ENCODE measurements at places on chromosomes 7 and 10. TPM values are rescaled to one million over a fixed set of nuclear protein-coding genes. Genes with fewer than 3 reads are reported as not detected.

DNA sequence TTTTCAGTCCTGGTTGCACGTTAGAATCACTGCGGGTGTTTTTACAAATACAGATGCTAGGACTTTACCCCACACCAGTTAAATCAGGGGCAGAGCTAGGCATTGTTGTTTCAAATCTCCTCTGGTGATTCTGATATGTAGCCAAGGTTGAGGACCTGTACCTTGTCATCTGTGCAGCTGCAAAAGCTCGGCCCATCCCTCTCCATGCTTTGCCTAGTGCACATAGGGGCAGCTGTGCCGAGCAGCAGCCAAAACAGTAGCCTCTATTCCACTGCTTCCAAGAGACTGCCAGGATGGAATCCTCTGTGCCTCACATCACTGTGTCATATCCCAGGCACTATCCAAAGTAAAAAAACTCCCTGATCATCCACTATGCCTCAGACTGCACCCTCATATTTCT lies 181.3 kb downstream of the CDK14 start:
- DNase-seq, result no peak
- H3K4me1 ChIP-seq, result no peaks in the 10 kb centered on the region
- no peak overlapping the region for H3K27ac ChIP-seq
- no peak overlapping the region for H3K4me3 ChIP-seq

GRCh38 chr10:49324711-49325110 lies 25.7 kb downstream of the C10orf71 start:
- no peak overlapping the region for H3K4me3 ChIP-seq
- DNase-seq, result no peak
- peaks cover 2% of the 10 kb centered on the region for H3K27me3 ChIP-seq
- no peaks in the 10 kb centered on the region for H3K36me3 ChIP-seq
- H3K4me1 ChIP-seq, result no peaks in the 10 kb centered on the region
- H3K27ac ChIP-seq, result no peak overlapping the region

DNA sequence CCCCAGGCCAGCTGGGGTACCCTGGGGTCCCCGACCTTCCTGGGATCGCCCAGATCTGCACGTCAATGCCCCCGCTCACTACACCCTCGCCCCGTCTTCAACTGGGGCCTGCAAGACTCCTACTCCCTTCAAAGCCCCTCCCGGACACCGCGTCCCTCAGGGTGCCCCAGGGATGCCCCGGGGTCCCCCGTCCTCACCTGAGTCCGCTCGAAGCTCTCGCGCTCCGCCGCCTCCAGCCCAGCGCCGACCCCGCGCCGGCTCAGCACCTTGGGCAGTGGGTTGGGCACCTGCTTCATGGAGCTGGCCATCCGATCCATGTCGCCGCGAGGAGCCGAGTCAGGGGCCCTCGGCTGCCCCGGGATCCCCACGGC lies at the start of gene HIP1:
TSS of gene HIP1 (minus strand) at position 338 of the 371 bp plus-strand sequence. CDS start at position 317, 21 bp downstream.
- peaks cover 17% of the 10 kb centered on the region for H3K4me1 ChIP-seq
- H3K36me3 ChIP-seq, result peaks cover 2% of the 10 kb centered on the region
- H3K4me3 ChIP-seq, result peak within 1 kb of the TSS; percentile 91
- peaks cover 11% of the 10 kb centered on the region for H3K27me3 ChIP-seq
- DNase-seq, result no peak
- peak within 1 kb of the TSS; percentile 94 for H3K27ac ChIP-seq

HOXA7 gene
- total RNA-seq, result not detected

PNLIP gene
- total RNA-seq, result not detected

DNA sequence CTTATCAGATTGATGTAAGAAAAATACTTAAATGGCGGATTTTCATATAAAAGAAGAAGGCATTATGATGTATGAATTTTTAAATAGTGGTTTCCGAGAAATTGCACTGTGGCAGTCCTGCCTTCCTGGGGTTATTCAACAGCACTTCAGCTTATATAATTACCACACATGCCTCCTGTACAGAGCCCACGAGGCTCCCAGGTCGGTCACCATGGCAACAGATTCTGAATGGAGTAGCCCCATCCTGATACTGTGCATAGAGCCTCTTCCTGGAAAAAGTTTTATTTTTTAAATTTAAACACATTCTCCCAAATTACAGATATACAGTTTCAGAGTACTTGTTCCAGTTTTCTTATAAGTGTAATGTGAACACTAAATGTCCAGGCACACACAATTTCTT lies 15.9 kb upstream of the ASB4 start:
- no peak for DNase-seq
- H3K4me1 ChIP-seq, result peaks cover 9% of the 10 kb centered on the region
- H3K27ac ChIP-seq, result no peak overlapping the region
- H3K36me3 ChIP-seq, result no peaks in the 10 kb centered on the region

- H3K4me1 ChIP-seq, result peaks cover 16% of the 10 kb centered on the region
- H3K36me3 ChIP-seq, result no peaks in the 10 kb centered on the region
- peak; percentile 21 for DNase-seq
- no peak overlapping the region for H3K27ac ChIP-seq
- no peak overlapping the region for H3K4me3 ChIP-seq
These were observed 43.2 kb downstream of the GSDME start for GRCh38 chr7:24713850-24714675.

CPN1 gene
- not detected for total RNA-seq

Measured in activated CD8-positive, alpha-beta memory T cell treated with anti-CD3 and anti-CD28 coated beads, Interleukin-2, amount 10 ng/mL, durations not matched to agents 7 days and 5 days (primary cell).